ENCODE measurements at places on chromosomes 2 and 18.

DNA sequence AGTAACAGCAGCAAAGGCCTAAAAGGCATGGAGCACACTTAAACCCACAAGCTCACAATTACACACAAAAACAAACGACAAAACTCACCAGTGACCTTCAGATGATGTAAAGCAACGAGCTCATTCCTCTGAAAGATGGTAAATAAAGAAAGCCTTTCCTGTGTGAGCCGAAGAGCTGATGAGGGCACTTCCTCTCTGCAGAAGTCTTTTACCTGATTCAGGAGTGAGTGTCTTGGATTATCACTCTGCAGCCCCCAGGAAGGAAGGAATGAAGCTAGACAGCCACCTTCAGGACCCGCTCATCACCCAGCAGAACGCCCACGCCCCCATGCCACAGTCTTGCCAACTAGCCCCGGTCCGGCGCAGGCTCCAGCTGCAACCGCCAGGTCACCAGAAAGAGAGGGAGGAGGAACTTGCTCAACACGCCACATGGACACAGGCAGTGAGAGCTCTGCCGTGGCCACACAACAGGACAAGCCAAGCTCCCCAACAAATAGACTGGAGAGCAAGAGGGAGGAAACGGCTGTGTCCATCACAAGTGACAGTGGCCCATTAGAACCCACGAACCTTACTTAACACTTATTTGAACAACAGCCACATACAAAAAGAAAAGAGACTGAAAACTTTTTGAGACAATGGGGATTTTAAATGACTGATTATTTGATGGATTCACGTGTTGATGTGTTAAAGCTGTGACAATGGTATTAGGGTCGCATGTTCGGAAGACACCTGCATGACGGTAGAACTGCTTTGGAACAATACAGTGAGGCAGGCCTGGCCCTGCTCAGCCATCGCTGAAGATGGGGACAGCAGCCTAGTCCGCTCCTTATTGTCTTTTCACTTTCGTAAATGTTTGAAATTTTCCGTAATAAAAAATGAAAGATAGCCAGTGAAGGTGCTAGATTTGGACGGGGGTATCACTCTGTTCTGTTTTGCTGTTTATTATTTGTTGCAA lies 127.3 kb downstream of the HDAC4 start:
- no peak for DNase-seq

- peak; percentile 95 for DNase-seq
These were observed 47.4 kb downstream of the EXOC6B start for GRCh38 chr2:72778410-72778809.

DNA sequence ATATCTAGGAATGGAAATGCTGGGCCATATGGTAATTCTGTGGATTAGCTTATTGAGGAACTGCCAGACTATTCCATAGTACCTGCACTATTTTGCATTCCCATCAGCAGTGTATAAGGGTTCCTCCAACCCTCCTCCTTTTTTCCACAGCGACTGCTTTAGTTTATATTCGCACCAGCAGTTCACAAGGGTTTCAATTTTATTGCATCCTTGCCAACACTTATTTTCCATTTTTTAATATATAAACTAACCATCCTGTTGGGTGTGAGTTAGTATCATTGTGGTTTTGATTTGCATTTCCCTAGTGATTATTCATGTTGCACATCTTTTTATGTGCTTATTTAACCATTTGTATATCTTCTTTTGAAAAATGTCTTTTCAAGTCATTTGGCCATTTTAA lies 67.0 kb downstream of the NAT8 start:
- DNase-seq, result no peak

GRCh38 chr2:208872591-208872990 lies 466.0 kb downstream of the PTH2R start:
- no peak for DNase-seq

- no peak for DNase-seq
These were observed 66.5 kb downstream of the VWC2L start for GRCh38 chr2:214477305-214477704.

DNA sequence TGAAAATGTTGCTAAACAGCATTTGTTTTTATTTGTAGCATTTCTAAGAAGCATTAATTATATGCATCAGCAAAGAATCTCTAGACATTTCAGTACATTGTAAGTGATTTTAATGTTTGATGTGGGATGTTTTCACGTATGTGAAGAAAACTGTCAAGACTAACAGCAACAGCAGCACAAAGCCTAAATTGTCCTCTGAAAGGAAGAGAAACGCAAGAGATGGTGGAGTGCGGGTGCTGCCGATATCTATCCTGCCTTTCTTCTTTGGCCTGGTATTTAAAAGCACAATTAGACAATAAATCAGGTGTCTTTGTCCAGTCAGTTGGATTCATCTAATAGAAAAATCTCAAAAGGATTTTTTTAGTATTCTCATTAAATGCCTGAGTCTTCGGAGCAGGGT lies 3.1 kb downstream of the TWIST2 start:
- no peak for DNase-seq

GRCh38 chr2:224846161-224846560 lies 130.0 kb upstream of the CCDC195 start:
- no peak for DNase-seq

DNA sequence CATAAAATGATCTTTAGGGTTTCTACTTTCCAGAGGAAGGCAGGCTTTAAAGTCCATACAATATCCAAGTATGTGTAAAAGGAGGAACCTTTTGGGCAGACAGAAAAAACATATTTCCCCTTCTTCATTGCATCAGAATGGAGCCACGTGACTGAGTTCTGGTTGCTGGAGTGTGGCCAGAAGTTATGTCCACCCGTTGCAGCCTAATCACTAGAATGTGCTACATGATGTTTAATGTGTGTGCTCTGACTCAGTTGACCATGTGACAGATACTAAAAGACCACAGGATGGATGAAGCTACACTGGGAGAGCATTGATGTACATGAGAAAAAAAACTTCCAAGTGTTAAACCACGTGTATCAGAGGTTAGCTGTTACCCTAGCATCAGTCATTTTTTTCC lies 460.9 kb downstream of the RIT2 start:
- DNase-seq, result peak; percentile 47

DNA sequence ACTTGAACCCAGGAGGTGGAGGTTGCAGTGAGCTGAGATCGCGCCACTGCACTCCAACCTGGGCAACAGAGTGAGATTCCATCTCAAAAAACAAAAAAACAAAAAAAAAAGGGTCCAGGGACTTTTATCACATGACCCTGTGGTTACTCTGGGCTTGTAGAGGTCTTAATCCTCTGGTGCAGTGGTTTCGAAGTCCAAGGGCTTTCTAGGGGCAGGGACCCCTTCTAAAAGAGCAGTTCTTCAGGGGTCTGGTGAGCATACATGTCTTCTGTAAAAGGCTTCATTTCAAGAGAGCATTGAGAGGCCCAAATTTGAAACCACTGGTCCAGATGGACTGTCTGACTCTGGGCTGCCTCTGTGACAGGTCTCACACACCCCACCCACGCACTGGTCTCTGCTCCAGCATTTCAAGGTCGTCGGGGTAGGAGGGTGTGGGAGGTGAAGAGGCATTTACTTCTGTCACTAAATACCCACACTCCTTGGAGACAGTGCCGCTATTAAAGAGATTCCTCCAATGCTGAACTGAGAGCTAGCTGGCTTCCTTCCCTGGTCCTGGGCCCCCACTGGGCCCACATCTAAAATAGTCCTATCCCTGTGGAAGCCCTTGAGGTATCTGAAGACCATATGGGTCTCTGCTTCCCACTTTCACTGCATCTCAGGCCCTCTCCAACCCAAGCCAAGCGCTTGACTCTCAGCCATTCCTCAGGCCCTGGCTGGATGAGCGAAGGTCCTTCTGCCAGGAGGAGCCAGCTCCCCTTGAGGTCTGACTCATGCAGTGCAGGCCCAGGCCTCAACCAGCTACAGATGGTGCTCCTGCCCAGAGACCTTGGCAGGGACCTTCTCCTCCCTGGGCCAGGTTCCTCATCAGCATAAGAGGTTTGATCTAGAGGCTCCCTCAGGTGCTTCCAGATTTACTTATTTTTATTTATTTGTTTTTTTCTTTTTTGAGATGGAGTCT lies 44.8 kb downstream of the PAX8 start:
- DNase-seq, result no peak

DNA sequence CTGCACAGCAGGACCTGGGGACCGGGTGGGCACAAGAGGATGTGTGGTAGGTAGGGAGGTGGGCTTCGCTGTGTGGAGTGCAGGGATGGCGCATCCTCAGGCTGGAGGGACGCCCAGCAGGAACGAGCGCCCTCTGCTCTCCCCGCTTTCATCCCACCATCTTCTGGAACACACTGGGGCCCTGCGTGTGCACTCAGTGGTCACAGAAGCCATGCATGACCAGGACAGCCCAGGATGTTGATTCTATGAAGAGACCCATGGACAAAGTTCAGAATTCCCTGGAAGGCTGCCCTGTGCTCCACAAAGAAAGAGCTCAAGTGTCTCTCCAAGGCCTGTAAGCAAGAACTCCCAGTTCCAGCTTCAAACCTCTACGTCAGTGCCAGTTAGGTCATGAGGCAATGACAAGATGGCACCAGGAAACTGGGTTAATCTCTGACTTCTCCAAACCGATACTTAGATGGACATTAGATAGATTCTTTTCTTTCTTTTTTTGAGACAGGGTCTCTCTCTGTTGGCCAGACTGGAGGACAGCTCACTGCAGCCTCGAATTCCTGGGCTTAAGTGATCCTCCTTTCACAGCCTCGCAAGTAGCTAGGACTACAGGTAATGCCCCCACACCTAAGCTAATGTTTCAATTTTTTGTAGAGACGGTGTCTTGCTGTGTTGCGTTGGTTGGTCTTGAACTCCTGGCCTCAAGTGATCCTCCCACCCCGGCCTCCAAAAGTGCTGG lies 3.4 kb downstream of the SLC66A2 start:
- DNase-seq, result peak; percentile 18

- DNase-seq, result no peak
These were observed 98.4 kb downstream of the PLEKHM3 start for GRCh38 chr2:207926989-207927300.

DNA sequence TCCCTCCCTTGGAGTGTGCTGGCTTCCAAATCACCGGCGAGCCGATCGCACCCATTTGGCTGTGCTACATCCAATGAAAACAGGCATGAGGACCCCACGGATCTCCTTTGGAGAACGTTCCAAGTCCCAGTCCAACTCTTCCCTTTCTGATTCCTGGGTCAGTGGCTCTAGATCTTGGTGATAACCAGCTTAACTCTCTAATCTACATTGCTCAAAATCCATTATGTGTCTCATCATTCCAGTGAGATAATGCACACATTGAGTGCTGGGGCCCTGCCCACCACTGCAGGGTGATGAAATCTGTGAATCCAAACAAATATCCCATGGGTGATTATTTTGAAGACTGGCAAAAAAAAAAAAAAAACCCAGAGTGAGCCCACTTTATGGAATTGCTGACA lies 232.7 kb upstream of the COPS8 start:
- no peak for DNase-seq

DNA sequence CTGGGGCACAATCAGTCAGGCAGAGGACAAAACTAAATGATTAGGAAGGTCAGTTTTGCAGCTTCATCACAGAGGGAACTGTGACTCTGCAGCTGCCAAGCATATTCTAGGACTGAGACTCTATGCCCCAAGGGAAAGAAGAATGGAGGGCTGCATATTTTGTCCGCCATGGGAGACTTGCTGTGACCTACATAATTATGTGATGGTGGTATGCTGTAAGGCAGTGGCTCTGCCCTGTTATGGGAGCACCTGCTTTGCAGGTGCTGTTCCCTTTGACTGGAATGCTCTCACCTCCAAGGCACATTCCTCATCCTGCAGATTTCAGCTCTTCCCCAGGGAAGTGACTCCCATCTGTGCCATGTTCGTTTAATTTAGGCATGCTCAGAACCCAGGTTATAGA lies 261.9 kb upstream of the EPHA4 start:
- DNase-seq, result no peak

- DNase-seq, result no peak
These were observed 144.3 kb downstream of the TFCP2L1 start for GRCh38 chr2:121140734-121141133.

GRCh38 chr2:64331114-64331645 lies 122.8 kb upstream of the LGALSL start:
- no peak for DNase-seq

DNA sequence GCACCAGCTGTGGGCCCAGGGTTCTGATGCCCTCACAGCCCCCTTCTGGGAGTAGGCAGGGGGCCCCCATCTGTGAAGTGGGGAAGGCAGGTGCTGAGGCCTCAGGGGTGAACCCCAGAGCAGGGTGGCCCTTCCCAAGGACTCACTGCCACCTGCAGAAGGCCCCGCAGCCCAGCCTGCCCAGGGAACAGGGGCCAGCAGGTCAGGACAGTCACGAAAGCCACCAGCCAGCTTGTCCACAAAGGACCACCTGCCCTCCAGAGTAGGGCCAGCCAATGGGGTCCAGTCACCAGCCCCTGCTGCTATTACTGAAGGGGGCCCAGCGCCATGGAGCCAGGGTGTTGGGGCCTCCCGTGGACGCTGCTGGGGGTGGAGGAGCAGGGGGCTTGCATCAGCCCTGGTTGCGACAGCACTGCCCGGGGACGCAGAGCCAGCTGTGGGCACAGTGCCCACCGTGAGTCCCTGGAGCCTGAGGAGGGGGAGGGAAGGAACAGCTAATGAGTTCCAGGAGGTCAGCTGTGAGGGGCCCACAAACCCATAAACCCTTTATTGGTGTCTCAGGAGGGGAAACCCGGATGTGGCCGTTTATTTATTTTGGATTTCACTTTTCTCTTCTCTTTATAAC lies 11.5 kb upstream of the SNED1 start:
- DNase-seq, result peak; percentile 56

DNA sequence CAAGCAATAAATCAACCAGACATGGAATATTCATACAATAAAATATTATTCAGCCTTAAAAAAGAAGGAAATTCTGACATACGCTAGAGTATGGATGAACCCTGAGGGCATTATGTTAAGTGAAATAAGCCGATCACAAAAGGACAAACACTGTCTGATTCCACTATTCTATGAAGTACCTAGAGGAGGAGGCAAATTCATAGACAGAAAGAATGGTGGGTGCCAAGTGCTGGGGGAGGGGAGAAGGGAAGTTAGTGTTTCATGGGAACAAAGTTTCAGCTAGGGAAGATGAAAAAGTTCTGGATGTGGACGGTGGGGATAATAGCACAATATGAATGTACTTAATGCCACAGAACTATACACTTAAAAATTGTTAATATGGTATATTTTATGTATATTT lies 19.8 kb downstream of the SMAD7 start:
- no peak for DNase-seq

DNA sequence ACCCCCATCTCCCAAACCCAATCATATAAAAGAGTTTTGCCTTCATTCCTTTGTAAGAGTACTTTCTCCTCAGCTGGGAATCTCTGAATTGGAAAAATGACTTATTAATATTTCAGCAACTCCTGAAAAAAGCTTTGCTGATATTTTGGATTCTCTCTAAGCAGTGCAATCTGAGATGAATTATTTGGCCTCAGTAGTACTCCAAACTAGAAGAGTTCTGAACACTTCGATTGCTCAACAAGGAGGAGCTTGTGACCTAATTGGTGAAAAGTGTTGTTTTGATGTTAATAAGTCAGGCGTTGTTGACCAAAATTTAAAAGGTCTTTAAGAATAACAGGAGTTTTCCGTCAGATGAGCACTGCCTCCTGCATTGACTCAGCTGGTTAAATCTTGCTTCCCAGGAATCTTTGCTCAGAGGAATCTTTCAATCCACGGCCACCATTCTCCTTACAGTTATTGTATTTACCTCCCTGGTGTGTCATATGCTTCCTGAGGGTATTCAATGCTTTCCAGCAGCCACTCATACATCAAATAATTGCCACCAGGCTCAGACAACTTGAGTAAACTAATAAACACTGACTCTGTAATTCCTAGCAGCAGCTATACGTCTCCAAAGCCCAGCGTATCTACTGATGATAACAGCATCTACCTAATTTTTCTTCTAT lies 24.5 kb upstream of the LIPG start:
- DNase-seq, result no peak

Data from renal cortical epithelial cell (primary cell).